ENCODE measurements at places on chromosomes 1 and 21.

- no peak for DNase-seq
These were observed 15.9 kb downstream of the ESPN start for GRCh38 chr1:6440198-6441126.

GRCh38 chr1:160658162-160658813 lies 11.4 kb upstream of the SLAMF1 start:
- no peak for DNase-seq

GRCh38 chr1:86227026-86227425 lies 70.5 kb upstream of the COL24A1 start:
- no peak for DNase-seq

- no peak for DNase-seq
These were observed 46.1 kb downstream of the PKN2 start for GRCh38 chr1:88730132-88730675.

GRCh38 chr1:213333121-213333520 lies 282.1 kb downstream of the RPS6KC1 start:
- DNase-seq, result no peak

DNA sequence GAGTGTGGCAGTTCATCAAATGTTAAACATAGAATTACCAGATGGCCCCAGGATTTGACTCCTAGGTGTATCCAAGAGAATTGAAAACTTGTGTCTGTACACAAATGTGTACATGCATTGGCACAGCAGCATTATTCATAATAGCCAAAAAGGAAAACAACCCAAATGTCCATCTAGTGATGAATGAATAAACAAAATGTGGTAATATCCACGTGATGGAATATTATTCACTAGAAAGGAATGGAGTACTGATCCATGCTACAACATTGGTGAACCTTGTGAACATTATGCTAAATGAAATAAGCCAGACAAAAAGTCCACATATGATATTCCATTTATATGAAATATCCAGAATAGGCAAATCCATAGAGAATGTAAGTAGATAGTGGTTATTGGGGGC lies 77.7 kb downstream of the RAVER2 start:
- no peak for DNase-seq

GRCh38 chr1:11731691-11732283 lies 4.1 kb upstream of the AGTRAP start:
- no peak for DNase-seq

DNA sequence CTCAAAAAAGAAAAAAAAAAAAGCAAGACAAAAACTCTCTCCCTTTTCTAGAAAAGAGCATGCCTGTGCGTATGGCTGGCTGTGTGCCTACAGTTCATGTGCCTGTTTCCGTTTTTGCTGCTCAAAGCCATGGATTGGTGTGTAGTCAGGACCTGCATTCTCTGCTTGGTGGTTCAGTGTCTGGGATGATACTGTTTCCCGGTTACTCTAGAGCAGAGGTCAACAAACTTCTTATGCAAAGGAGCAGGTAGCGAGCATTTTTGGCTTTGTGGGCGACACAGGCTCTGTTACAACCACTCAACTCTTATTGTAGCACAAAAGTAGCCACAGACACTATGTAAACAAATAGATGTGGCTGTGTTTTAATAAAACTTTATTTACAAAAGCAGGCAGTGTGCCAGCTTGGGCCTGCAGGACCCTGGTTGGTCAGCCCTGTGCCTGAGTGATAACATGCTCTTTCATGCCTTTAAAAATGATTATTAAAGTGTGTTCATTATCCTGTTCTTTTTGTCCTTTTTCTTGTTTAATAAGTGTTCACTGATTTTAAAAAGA lies 524.2 kb downstream of the KIF26B start:
- no peak for DNase-seq

DNA sequence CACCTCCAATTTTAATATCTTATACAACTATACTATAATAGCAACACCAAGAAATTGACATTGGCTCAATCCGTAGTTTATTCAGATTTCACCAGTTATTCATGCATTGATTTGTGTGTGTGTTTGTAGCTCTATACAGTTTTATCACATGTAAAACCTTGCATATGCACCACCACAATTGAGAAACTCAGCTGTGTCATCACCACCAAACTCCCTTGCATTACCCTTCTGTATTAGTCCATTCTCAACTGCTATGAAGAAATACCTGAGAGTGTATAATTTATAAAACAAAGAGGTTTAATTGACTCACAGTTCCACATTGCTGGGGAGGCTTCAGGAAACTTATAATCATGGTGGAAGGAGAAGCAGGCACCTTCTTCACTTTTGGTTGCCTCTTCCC lies 162.1 kb downstream of the PATJ start:
- DNase-seq, result no peak
